ENCODE measurements at places on chromosomes 2 and 18.

DNA sequence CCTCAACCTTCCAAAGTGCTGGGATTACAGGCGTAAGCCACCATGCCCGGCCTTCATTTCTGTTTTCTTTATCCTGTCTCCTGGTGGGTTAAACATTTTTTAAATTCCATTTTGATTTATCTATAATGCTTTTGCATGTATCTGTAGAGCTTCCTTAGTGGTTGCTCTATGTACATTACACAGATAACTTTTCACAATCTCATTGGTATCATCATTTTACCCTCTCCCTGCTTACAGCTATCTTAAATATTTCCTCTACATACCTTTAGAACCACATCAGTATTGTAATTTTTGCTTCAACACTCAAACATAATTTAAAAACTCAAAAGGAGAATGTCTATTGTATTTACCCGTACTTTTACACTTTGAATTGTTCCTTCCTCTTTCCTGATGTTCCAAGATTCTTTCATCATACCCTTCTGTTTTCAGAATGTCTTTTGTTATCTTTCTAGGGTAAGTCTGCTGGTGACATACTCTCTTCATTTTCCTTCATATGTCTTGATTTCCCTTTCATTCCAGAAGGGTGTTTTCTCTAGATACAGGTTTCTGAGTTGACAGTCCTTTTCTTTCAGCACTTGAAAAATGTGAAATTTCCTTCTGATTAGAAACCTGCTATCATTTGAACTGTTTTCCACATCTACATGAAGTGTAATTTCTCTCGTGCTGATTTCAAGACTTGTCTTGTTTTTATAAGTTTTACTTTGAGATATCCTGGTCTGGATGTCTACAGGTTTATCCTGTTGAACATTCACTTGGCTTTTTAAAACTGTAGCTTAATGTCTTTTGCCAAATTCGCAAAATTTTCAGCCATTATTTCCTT lies 21.9 kb downstream of the PPP3R1 start:
- no peak for DNase-seq

DNA sequence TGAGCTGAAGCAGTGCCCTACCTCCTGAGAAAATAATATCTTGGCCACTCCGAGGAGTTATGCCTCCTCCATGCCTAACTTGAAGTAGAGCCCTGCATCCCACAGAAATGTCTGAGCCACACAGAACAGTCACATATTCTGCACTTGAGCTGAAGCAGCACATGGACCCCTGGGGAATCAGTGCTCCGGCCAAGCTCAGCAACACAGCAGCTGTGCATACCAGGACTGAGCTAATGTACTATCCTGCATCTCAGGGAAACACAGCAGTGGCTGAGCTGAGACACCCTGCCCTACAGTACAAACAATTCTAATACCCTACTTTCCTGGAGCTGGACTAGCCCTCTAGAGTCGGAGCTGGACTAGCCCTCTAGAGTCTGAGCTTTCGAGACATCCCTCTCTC lies 166.9 kb downstream of the ZNF516 start:
- DNase-seq: no peak

- DNase-seq: no peak
These were observed 456.8 kb downstream of the MTX2 start for GRCh38 chr2:176725873-176726645.

DNA sequence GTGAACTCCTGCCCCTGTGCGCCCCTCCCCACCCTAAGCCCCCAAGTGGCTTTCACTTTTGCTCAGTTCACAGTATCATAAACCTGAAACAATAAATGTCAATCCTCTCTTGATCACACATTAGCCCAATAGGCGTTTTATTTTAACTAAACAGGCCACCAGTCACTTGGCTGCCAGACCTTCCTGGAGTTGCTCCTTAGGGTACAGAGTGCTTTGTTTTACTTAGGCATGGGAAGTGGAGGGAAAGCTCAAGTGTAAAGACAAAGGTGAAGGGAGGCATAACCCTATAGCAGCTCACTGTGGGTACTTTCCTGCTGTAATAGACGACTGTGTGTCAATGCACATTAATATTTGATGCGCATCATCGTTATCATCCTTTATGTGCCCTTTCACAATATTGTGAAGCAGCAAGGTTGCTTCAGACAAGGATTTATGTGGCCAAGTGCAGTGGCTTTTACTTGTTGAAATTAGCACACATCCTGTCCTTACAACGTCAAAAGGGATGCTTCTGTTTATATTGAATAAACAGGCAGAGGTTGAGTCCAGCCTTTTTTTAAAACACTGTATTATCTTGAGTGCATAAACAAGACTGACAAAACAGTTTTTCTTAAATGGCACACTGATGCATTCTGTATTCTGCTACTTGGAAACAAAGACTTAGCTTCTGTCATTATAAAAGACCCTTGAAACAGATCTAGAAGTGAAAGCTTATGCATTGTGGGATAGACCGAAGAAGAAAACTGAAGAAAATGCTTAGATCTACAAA lies 168.5 kb downstream of the TMEFF2 start:
- no peak for DNase-seq

DNA sequence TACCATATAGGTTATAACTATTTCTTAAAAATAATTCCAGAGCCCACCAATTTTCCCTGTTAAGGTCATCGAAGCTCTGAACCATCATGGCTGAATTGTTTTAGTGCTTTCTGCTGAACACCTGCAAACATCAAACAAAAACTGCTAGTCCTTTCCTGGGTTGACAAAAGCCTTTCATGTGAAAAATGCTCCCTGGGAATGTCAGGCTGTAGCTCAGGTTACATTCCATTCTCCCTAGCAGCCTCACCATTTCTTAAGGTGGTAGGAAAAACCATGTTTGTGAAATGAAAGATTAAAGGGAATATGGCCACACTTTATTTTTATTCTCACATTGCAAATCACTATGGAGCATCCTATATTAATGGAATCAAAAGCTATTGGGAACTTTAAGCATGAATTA lies 5.7 kb downstream of the TCF4 start:
- DNase-seq: no peak

- DNase-seq: no peak
These were observed 16.4 kb downstream of the MAP3K19 start for GRCh38 chr2:135030826-135031225.

- no peak for DNase-seq
These were observed 122.0 kb upstream of the REV1 start for GRCh38 chr2:99611786-99612185.

GRCh38 chr18:39037925-39038324 lies 1472.3 kb upstream of the CELF4 start:
- no peak for DNase-seq
